COR-L47 (cell line): ENCODE measurements at places on chromosomes 2 and 18.
A peak's percentile ranks its signal among the peaks of the same experiment; 100 is the strongest.

DNA sequence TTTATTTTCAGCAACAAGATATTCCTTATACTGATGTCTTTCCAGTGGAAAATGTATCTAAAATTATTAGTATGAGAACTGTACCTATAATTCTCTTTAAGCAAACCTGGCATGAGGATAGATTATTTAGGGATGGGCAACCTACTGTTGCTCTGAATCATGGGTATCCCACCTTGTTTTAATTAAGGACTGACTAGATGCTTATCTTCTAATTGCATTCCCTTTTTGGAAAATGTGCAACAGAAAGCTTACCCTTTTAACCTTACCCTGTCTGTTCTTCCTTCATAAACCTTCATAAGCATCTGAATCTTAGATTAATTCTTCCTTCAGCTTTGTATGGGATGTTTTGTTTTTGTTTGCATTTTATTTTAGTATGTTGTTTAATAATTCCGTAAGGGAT lies 110.3 kb downstream of the TAF4B start:
- no peak for DNase-seq

- no peak for DNase-seq
Observed at GRCh38 chr2:233967164-233967563, 50.0 kb downstream of the TRPM8 start.

DNA sequence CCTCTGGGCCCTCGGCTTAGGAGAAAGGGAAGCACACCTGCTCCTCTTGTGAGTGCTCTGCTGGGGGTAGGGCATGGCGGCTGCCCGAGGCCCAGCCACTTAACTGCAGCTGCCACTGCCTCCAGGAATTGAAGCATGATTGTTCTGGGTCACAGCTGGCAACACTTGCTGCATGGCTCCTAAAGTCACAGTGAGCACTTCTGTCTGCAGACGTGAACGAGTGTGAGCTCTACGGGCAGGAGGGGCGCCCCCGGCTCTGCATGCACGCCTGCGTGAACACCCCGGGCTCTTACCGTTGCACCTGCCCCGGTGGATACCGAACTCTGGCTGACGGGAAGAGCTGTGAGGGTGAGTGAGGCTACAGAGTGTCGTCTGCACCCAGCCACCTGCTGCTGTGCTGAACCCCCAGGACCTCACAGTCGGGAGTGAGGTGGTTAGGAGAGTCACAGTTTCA lies 44.4 kb downstream of the FBLN7 start:
- DNase-seq, result peak; percentile 80

GRCh38 chr2:107414376-107414775 lies 412.3 kb upstream of the RGPD4 start:
- DNase-seq, result no peak

- DNase-seq, result no peak
Observed at GRCh38 chr2:101740555-101740964, 43.1 kb downstream of the MAP4K4 start.

DNA sequence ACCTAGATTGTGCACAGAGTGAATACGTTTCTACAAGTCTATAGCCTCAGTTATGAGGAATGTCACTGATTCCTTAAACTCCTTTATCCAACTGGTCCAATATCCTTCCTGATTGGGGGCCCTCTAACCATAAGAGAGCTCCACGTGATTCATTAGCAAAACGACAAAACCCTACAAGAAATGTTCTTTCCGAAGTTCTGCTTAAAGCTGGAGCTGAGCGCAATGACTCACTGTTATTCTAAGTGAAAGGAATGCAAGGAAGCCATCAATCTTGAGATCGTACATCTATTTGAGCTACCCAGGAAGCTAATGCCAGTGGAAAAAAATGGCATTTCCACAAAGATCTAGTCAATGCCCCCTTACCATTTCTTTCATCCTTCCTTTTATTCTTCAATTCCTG lies 354.9 kb upstream of the CDH20 start:
- DNase-seq, result no peak

GRCh38 chr2:113252047-113252590 lies 26.6 kb downstream of the PAX8 start:
- no peak for DNase-seq
